ENCODE measurements at places on chromosomes 3 and 15. TPM values are rescaled to one million over a fixed set of nuclear protein-coding genes. Genes with fewer than 3 reads are reported as not detected.

The RBPMS2 gene
- 4.1 TPM for total RNA-seq

The ERICH6 gene
- total RNA-seq = not detected

The GOLGA8M gene
- not detected for total RNA-seq

The NR1D2 gene
- total RNA-seq = 66.0 TPM

The C3orf49 gene
- not detected for total RNA-seq

The CCR3 gene
- 3.1 TPM for total RNA-seq

The CCK gene
- 2.7 TPM for total RNA-seq

- no peaks in the 10 kb centered on the region for H3K36me3 ChIP-seq
- DNase-seq = peak; percentile 40
- no peaks in the 10 kb centered on the region for H3K4me1 ChIP-seq
- H3K27ac ChIP-seq = no peak overlapping the region
Observed at GRCh38 chr15:96070636-96071035, 259.9 kb upstream of the NR2F2 start.

DNA sequence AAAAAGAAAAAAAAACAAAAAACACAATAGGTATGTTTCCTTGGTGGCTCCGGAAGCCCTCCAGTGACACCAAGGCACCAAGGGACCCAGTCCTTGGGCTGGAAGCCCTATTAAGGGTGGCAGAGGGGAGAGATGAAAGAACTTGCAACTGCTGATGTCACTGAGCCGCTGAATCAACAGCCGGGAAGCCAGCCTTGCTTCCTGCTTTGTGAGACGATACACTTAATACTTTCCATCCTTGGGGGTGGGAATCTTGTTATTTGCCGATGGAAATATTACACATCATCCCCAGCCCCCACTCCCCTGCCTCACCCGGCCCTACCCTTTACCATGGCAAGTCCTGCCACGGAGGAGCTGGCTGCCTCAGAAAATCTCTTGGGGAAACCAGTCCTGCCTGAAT is 5.6 kb upstream of the ISLR2 start:
- H3K27me3 ChIP-seq = peaks cover 26% of the 10 kb centered on the region
- H3K4me1 ChIP-seq = 0 out of 2 replicates have a peak, but pooled peaks cover 8% of the 10 kb centered on the region
- no peak for DNase-seq
- no peak overlapping the region for H3K4me3 ChIP-seq
- no peak overlapping the region for H3K27ac ChIP-seq

GRCh38 chr15:31228980-31229826 is 97.4 kb upstream of the KLF13 start:
- peaks cover 19% of the 10 kb centered on the region for H3K27me3 ChIP-seq
- no peak overlapping the region for H3K4me3 ChIP-seq
- no peaks in the 10 kb centered on the region for H3K36me3 ChIP-seq

GRCh38 chr3:100775226-100775625 is 65.9 kb downstream of the TFG start:
- DNase-seq = no peak
- H3K27me3 ChIP-seq = no peaks in the 10 kb centered on the region
- H3K4me1 ChIP-seq = no peaks in the 10 kb centered on the region
- H3K4me3 ChIP-seq = no peak overlapping the region

- peak overlapping the region; percentile 50 for H3K27ac ChIP-seq
- peaks cover 38% of the 10 kb centered on the region for H3K4me1 ChIP-seq
- H3K4me3 ChIP-seq = peak overlapping the region; percentile 54
Observed at GRCh38 chr15:80072285-80072994, 13.0 kb downstream of the ZFAND6 start.

GRCh38 chr15:39094116-39094515 is 486.8 kb upstream of the THBS1 start:
- H3K36me3 ChIP-seq = no peaks in the 10 kb centered on the region
- no peaks in the 10 kb centered on the region for H3K4me1 ChIP-seq
- no peaks in the 10 kb centered on the region for H3K27me3 ChIP-seq
- no peak overlapping the region for H3K27ac ChIP-seq
- no peak for DNase-seq

GRCh38 chr3:106707347-106707746 is 669.9 kb upstream of the CCDC54 start:
- H3K4me3 ChIP-seq = no peak overlapping the region
- no peaks in the 10 kb centered on the region for H3K4me1 ChIP-seq
- H3K27me3 ChIP-seq = no peaks in the 10 kb centered on the region
- DNase-seq = no peak
- H3K36me3 ChIP-seq = no peaks in the 10 kb centered on the region

GRCh38 chr15:55894399-55894965 is 98.9 kb downstream of the NEDD4 start:
- no peak overlapping the region for H3K27ac ChIP-seq
- H3K4me1 ChIP-seq = no peaks in the 10 kb centered on the region
- no peaks in the 10 kb centered on the region for H3K36me3 ChIP-seq
- no peak for DNase-seq
- H3K27me3 ChIP-seq = no peaks in the 10 kb centered on the region

DNA sequence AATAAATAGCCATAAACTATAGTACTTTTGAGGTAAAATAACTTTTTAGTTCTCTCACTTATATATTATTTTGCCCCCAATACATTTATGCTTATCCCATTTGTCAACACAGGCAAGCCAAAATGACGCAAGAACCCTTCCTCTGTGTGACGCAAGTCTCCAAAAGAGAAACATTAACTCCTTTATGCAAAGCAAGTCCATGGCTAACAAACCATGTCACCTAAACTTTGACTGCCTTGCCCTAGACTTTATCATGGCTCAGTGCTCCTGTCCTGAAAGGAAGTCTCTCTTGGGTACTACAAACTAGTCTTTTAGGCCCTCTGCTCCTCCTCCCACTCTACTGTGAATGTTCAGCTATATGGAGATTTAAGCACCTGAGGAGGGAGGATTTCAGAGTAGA is 230.5 kb downstream of the UNC13C start:
- H3K27ac ChIP-seq = no peak overlapping the region
- no peak for DNase-seq
- no peaks in the 10 kb centered on the region for H3K27me3 ChIP-seq
- H3K4me3 ChIP-seq = no peak overlapping the region

GRCh38 chr15:89648106-89649012 is 6.9 kb downstream of the KIF7 start:
- H3K27ac ChIP-seq = no peak overlapping the region
- H3K4me1 ChIP-seq = peaks cover 2% of the 10 kb centered on the region
- no peak for DNase-seq
- H3K36me3 ChIP-seq = peaks cover 13% of the 10 kb centered on the region
- H3K4me3 ChIP-seq = no peak overlapping the region

DNA sequence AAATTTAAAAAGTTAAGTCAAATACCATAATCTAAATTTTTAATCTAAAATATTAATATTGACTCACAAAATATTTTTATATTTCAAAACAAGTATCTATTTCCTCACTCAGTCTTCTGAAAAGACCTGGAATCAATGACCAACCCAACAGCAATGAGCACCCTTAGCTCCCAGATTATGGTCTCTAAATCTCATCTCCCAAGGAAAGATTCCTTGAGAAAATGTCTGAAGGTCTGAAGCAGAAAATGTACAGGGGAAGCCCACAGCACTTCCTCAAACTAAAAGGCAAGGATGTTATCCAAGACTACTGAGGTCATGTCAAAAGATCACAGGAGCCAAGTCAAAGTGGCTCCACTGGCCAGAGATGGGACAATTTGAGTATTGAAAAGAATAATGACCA is 51.0 kb upstream of the SLCO2A1 start:
- H3K36me3 ChIP-seq = no peaks in the 10 kb centered on the region
- H3K4me3 ChIP-seq = no peak overlapping the region
- peaks cover 17% of the 10 kb centered on the region for H3K4me1 ChIP-seq
- H3K27me3 ChIP-seq = no peaks in the 10 kb centered on the region
- H3K27ac ChIP-seq = no peak overlapping the region

DNA sequence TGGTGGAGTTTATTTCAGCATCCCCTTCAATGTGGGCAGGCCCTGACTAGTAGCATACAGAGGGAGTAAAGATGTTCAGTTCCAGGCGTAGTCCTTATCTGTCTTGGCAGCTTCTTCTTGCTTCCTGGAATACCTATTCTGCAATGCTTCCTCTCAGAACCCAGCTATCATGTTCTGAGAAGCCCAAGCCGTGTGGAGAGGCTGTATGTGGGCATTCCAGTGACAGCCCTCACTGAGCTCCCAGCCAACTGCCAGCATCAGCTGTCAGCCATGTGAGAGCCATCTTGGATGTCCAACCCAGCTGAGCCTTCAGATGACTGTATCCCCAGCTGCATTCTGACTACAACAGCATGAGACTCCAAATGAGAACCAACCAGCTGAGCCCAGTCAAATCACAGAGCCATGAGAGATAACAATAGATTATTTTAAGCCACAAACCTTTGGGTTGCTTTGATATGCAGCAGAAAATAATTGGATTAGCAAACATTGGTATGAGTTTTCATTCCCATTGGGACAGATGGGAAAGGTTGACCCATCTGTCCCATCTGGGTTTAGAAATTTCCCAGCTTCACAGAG is 8.4 kb upstream of the CMTM7 start:
- H3K4me1 ChIP-seq = no peaks in the 10 kb centered on the region
- no peak for DNase-seq

DNA sequence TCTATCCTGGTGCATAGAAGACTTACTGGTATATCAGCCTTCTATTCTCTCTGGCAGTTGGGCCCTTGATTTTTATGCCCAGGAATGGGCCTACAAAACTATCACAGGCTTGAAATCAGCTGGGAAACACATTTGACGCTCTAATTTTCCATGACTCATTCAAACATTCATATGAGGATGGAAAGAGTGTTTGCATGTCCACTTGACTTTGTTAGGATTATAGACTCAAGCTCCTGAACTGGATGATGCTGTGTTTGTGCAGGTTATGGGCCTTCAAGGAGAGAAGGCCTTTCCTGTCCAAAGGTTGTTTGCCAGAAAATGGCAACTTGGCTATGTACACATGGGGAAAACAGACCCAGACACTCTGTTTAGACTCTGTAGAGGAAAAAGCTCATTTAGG is 219.9 kb downstream of the GAP43 start:
- H3K27ac ChIP-seq = no peak overlapping the region
- DNase-seq = no peak
- no peaks in the 10 kb centered on the region for H3K4me1 ChIP-seq
- no peak overlapping the region for H3K4me3 ChIP-seq

GRCh38 chr3:127286571-127287140 is 1.2 kb downstream of the PRR20G start:
- H3K27me3 ChIP-seq = peaks cover 14% of the 10 kb centered on the region
- no peaks in the 10 kb centered on the region for H3K4me1 ChIP-seq
- H3K27ac ChIP-seq = no peak overlapping the region
- H3K4me3 ChIP-seq = no peak overlapping the region

- H3K4me1 ChIP-seq = no peaks in the 10 kb centered on the region
- peaks cover 5% of the 10 kb centered on the region for H3K27me3 ChIP-seq
- no peak for DNase-seq
- no peak overlapping the region for H3K27ac ChIP-seq
- no peaks in the 10 kb centered on the region for H3K36me3 ChIP-seq
Observed at GRCh38 chr3:63613561-63613960, 38.9 kb upstream of the SNTN start.

DNA sequence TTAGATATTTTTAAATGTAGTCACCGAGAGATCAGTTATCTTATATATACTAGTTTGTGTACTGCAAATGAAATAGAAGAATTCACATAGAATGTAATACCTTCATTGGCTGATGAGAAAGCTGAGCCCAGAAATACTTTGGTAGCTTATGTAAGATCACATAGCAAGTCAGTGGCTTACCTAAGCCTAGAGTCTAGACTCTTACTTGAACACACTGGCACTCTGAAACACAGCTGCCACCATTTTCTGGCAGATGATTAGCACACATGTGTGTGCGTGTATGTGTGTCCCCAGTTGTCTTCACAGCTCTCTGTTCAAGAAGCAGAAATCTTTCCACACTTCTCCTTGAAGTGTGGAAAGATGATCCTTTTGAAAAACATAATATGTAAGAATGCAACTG is 124.3 kb downstream of the NEO1 start:
- H3K27ac ChIP-seq = no peak overlapping the region
- no peak for DNase-seq
- no peaks in the 10 kb centered on the region for H3K4me1 ChIP-seq
- no peaks in the 10 kb centered on the region for H3K36me3 ChIP-seq
- H3K4me3 ChIP-seq = no peak overlapping the region

- peak; percentile 51 for DNase-seq
- no peaks in the 10 kb centered on the region for H3K27me3 ChIP-seq
Observed at GRCh38 chr15:73927003-73927475, 777 bp downstream of the LOXL1 start.

GRCh38 chr3:27883266-27883665 is 161.1 kb upstream of the EOMES start:
- H3K27me3 ChIP-seq = no peaks in the 10 kb centered on the region
- H3K4me3 ChIP-seq = no peak overlapping the region
- no peak overlapping the region for H3K27ac ChIP-seq
- DNase-seq = no peak
- no peaks in the 10 kb centered on the region for H3K36me3 ChIP-seq
- H3K4me1 ChIP-seq = no peaks in the 10 kb centered on the region

GRCh38 chr3:196641333-196642054 is 2.0 kb downstream of the NRROS start:
- H3K4me3 ChIP-seq = no peak overlapping the region
- peaks cover 20% of the 10 kb centered on the region for H3K27me3 ChIP-seq
- H3K4me1 ChIP-seq = no peaks in the 10 kb centered on the region
- H3K36me3 ChIP-seq = no peaks in the 10 kb centered on the region
- no peak overlapping the region for H3K27ac ChIP-seq

Data from PC-9 (cell line).